ENCODE measurements at places on chromosomes 5 and 9.

DNA sequence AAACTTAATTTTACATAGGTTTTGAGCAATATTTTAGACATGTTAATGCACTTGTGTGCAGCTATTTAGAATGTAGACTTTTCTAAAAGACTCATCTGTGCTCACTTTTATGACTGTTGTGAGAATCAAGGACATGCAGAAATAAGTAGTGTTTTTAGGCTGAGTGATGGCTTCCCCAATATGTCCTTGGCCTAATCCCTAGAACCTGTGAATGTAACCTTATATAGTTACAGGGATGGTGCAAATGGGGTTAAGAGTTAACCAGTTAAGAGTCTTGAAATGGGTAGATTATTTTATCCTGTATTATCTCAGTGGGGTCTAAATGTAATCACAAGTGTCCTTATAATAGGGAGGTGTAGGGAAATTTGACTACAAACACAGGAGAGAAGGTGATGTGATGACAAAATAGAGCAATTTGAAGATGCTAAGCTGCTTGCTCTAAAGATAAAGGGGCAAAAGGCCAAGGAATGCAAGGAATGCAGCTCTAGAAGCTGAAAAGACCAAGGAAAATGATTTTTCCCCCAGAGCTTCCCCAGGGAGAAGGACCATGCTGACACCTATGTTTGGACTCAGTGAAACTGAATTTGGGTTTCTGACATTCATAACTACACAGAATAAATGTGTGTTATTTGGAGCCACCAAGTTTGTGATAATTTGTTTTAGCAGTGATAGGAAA lies 298.0 kb upstream of the PAPPA start:
- no peak for DNase-seq

DNA sequence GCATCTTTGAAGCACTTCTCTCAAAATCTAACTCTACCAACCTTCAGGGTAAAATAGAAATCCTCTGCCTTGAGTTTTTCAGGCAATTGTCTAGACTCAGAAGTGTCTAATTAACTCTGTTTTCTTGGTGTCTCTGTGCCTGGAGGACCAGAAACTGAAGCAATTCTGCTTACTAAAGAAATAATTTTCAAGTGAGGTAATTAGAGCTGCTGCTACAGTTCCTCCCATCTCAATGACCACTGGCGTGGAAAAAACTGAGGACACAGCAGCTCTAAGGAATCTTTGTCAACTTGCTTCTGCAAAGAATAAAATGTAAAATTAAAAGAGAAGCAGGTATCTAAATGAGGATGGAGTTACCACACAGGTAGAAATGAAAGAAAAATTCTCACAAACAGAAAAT lies 785.0 kb downstream of the PRELID2 start:
- DNase-seq = no peak

DNA sequence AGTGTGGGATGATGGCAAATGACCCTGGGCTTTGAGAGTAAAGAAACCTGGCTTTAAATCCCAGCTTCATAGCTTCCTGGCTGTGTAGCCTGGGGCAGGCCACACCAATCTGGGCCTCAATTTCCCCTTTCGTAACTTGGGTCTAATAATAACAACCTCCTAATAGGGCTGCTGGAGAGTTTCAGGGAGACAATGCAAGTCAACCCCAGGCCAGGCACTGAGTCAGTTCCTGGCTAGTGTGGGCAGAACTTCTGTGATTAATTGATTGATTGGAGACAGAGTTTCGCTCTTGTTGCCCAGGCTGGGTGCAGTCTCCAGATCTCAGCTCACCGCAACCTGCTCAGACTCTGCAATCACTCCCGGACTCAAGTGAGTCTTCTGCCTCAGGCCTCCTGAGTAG lies 3.3 kb upstream of the SH2D3C start:
- no peak for DNase-seq

DNA sequence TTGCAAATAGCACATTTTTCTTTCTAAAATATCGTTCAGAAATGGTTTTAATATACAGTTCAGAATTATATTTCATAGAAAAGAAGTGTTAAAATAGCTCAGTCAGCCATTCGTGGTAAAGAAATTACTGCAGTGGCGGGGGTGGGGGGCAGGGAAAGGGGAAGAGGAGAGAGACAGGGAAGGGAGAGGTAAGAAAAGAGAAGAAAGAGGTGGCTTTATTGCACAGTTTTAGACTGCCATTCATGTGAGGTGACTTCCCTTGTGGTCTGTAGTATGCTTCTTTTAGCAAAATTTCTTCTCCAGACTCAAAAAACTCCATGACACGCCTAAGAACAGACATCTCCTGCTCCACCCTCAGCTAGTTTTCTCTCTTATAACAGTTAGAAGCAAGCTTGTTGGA lies 259.6 kb downstream of the TRPM3 start:
- no peak for DNase-seq

GRCh38 chr9:20409321-20410092 lies 212.8 kb downstream of the MLLT3 start:
- no peak for DNase-seq

GRCh38 chr5:135456238-135457099 lies 4.3 kb upstream of the TIFAB start:
- no peak for DNase-seq

- DNase-seq = no peak
Measured at GRCh38 chr5:10578869-10579268, 15.0 kb downstream of the ANKRD33B start.

DNA sequence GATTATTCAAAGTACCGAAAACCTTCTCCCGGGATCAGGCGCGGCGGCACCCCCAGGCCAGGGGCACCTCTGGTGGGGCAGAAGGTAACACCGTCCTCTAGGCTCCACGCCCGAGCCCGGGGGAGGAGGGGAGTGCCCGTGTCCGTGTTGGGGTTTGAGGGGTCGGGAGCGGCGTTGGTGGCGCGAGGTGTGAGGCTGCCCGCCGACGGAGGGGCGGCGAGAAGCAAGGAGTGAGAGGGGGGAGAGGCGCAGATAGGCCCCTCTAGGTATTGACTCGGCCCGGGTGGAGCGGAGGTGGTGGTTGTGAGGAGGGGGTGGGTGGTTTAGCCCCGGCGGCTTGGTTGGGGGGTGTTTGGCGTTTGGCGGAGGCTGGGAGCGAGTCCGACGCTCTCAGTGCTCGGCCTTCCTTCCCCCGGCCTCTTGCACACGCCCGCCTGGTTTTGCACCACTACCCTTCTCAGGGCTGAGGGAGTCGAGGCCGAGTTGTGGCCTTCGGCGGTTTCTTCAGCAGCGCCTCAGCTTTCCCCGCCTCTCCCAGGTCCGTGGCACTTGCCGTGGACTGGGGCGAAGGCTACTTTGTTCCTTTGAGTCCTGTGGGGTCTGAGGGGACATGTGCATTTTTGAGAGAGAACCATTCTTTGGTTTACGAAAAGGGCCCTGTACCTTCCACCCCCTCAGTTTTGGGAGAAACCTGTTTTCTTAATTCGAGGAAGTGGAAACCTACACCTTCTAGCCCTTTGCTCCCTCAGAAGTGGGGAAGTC lies 450 bp downstream of the GPBP1 start:
- DNase-seq = no peak

- no peak for DNase-seq
Measured at GRCh38 chr9:6968271-6968670, 210.5 kb downstream of the KDM4C start.

- DNase-seq = no peak
Measured at GRCh38 chr5:96066386-96066719, 104.7 kb upstream of the ELL2 start.

DNA sequence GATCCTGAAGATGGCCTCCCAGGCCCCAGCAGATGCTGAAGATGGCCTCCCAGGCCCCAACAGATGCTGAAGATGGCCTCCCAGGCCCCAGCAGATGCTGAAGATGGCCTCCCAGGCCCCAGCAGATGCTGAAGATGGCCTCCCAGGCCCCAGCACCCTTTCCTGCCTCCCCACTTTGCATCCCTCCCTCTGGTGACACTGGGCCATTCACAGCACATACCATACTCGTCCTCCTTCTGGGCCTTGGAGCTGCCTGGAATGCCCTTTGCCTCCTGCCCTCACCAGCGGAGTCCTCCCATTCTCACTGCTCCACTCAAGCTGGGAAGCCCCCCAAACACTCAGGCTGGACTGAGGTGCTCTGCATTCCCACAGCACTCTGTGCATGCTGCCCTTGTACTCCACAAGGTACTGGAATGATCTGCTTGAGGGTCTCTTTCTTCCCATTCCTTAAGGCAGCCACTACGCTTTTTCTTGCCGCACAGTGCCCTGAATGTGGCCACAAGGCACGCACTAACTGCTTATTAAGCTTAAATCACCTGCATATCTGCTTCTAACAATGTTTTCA lies 550.0 kb downstream of the BNC2 start:
- DNase-seq = no peak

GRCh38 chr9:121658166-121658565 lies 6.7 kb downstream of the DAB2IP start:
- no peak for DNase-seq

DNA sequence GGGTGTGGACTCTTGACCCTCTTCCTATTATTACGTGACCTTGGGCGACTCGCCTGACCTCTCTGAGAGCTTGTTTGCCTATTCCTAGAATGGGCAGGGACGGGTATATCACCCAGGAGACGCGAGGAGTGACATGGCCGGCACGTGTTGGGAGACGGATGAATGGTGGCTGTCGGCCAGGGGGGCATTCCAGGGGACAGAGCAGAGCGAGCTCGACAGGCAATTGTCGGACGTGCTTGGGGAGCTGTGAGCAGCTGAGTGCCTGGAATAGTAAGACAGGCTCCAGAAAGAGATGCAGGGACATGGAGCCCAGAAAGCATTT lies 29.3 kb upstream of the UNC5A start:
- no peak for DNase-seq

DNA sequence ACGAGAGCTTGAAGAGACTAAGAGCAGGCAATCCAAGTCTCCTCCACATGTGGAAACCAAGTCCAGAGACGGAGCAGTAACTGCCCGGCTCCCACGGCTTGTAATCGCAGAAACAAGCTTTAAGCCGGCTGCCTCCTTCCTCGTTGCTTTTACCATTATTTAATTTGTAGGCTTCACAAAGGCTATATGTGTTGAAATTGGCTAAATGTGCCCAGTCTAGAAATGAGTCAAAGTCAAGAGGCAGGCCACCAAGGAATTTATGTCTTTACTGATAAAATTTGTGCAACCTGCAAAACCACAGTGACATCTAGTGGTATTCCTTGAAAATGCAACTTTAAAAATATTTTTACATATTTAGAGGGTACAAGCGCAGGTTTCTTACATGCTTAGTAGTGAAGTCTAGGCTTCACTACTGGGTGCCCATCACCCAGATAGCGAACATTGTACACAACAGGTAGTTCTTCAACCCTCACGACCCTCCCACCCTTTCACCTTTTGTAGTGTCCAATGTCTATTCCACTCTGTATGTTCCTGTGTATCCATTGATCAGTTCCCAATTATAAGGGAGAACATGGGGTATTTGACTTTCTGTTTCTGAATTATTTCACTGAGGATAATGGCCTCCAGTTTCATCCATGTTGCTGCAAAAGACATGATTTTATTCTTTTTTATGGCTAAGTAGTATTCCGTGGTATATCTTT lies 33.5 kb upstream of the EBF1 start:
- peak; percentile 36 for DNase-seq

DNA sequence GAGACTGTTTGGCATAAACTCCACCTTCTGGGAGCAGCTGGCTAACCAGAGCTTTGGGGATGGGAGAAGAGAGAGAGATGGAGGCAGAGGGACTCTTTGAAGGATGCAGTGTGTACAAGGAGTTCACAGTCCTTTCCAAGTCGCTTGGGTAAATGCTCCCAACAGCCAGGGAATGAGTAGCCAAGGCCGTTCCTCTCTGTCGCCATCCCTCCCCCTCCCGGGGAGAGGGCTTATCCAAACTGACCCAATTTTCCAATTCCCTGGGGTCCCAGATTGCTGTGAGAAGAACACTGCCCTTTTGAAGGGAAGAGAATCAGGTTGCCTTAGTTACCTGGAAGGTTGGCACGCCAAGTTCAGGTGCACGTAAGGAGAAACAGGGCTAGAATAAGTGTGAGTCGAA lies 7.9 kb downstream of the WWC1 start:
- no peak for DNase-seq

DNA sequence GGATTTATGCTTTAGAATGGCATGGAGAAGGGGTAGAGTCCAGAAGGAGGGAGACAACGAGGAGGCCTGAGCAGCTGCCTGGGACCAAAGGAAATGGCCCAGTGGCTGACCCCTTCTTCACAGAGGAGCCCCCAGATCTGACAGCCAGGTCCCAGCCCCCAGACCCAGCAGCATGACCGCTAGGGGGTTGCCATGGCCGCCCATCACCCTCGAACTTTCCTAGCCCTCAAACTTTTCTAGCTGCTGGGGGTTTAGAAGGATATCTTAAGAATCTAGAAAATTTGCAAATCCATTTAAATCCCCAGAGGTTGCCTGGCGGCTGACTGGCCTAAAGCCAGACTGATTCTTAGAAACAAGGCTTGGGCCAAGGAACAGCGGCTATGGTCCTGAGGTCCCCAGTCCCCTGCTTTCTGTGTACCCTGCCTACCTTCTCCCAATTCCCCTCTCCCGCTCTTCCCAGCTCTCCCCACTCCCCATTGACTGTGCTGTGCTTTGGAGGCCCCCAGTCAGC lies 972 bp downstream of the PDGFRB start:
- DNase-seq = no peak

GRCh38 chr5:25649628-25650265 lies 1005.0 kb upstream of the CDH10 start:
- DNase-seq = no peak

GRCh38 chr5:26719803-26720202 lies 318.6 kb downstream of the CDH9 start:
- no peak for DNase-seq

GRCh38 chr5:117220730-117221129 lies 646.1 kb upstream of the SEMA6A start:
- no peak for DNase-seq

DNA sequence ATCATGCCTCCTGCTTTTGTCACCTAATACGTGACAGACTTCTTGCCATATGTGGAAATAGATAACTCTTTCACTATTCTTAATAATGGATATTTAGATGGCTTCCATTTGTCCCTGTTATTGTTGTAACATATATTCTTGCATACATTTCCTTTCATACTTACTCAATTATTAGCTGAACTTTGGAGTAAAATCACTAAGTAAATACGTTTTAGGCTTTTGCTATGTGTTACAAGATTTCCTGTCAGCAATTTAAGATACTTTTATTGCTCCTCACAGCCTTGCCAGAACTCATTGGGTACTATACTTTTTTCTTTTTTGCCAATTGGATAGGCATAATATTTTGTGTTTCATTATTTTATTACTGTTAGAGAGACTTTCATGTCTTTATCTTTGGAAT lies 26.9 kb downstream of the CCNH start:
- no peak for DNase-seq

DNA sequence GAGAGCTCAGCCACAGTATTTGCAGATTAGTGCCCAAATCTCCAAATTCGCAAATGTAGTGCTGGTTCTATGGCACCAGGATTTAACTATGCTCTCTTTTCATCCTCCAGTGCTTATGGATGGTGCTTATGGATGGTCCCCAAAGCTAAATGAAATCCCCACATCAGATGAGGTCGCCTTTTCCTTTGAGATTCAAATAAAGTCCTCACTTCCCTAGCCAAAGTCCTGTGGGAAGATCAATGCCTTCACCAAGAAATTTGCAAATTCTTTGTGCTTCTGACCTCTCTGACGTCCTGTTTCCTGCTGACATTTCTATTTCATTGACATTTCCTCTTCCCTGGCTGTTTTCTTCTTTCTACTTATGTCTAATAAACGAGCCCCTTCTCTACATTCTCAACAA lies 1077.0 kb upstream of the C9orf72 start:
- no peak for DNase-seq

GRCh38 chr9:109329638-109330258 lies 8.9 kb upstream of the EPB41L4B start:
- DNase-seq = no peak

- DNase-seq = no peak
Measured at GRCh38 chr5:115718927-115719326, 93.1 kb upstream of the TMED7 start.

- DNase-seq = no peak
Measured at GRCh38 chr5:178431063-178431781, 159.0 kb downstream of the COL23A1 start.

Data from GM19239 (cell line).